ENCODE measurements at places on chromosomes 12 and 14.

- DNase-seq: peak; percentile 50
Measured at GRCh38 chr14:21868442-21869046, 194.9 kb upstream of the OR4E1 start.

- DNase-seq: peak; percentile 47
Measured at GRCh38 chr14:57390806-57391516, 575 bp downstream of the NAA30 start.

- no peak for DNase-seq
Measured at GRCh38 chr14:51715742-51716141, 64.0 kb downstream of the FRMD6 start.

DNA sequence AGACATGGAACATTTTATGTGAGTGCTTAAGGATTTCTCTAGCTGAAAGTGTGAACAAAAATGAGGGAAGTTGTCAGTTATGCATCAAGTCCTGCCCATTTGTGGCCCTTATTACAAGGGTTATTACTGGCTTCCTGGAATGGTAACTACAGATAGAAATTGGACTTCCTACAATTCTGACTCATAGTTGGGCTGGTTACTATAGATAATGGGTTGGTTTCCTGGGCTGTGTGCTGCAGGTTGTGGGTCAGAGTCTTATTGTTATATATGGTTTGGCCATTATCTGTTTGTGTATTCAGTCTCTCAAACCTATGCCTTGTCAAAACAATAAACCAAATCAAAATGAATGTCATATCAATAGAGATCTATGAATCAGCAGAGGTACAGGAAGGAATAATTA lies 313.7 kb downstream of the ADAMTS20 start:
- DNase-seq: no peak

GRCh38 chr12:66008985-66009384 lies 121.6 kb downstream of the LLPH start:
- no peak for DNase-seq

DNA sequence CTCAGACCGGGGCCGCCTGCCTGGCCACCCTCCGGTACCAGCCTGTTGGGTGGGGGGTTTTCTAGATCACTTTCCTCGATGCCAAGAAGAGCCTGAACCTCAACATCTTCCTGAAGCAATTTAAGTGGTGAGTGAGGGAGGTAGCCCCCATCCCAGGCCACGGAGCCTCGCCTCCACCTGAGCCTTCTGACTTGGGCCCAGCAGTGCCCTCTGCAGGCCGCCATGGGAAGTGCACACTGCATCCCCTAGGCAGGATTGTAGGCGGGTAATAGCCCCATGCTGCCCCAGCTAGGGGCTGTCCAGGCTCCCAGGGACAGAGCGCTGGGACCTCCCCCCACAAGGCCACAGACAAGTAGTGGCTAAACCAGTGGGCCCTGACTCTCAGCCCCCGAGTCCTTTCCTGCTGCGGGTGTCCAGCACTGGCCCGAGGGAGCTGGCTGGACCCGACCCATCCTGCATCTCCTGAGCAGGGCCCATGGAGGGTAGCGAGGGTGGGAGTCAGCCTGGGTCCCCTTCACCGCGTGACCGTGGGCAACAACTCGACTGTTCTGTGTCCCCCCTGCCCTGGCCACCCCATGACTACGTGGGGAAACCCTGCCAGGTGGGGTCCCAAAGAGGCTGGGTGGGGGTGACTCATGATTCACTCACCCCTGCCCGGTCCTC lies 15.3 kb upstream of the ADSS1 start:
- DNase-seq: peak; percentile 46

- no peak for DNase-seq
Measured at GRCh38 chr14:61460718-61461611, 139.6 kb downstream of the PRKCH start.

GRCh38 chr14:22530127-22530526 lies 58.9 kb downstream of the DAD1 start:
- DNase-seq: no peak

GRCh38 chr12:130872179-130873096 lies 572 bp downstream of the RAN start:
- peak; percentile 13 for DNase-seq

GRCh38 chr12:20602641-20603391 lies 92.3 kb upstream of the SLCO1C1 start:
- DNase-seq: peak; percentile 83

GRCh38 chr14:85079842-85080730 lies 449.9 kb upstream of the FLRT2 start:
- DNase-seq: no peak

DNA sequence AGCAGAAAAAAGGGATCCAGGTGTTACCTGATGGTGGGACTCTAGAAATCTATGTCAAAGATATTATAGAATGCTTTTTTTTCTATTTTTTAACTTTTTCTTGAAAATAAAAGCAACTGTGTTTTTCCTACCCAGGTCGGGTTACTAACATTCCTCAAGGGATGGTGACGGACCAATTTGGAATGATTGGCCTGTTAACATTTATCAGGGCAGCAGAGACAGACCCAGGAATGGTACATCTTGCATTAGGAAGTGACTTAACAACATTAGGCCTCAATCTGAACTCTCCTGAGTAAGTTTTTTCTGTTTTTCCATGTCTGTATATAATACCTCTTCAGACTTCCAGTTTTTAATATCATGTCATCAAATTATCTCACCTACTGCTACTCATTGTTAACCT lies 27.6 kb upstream of the KCNMB4 start:
- DNase-seq: no peak

Measured in astrocyte of the spinal cord (primary cell).